ENCODE measurements at places on chromosomes 1 and 21.

DNA sequence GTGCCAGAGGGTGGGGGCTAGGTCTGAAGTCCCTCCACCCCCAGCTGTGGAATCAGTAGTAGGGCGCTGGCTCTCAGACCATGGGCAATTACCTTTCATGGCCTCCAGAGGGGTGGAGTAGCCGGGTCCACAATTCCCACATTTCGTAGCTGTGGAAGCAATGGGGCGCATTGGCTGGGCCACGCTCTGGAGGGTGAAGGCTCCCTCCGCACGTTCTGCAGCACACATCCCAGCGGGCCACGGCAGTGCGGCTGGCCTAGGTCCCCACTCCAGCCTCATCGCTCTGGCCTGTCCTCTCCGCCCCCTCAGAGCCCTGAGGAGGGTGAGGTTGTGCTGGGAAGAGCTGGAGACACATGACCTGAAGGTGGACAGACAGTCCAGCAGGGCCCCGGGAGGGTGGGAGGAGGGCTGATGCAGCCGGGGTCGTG lies 2.9 kb downstream of the SELENBP1 start:
- no peak overlapping the region for H3K27ac ChIP-seq
- H3K36me3 ChIP-seq: peaks cover 37% of the 10 kb centered on the region
- no peak for DNase-seq

DNA sequence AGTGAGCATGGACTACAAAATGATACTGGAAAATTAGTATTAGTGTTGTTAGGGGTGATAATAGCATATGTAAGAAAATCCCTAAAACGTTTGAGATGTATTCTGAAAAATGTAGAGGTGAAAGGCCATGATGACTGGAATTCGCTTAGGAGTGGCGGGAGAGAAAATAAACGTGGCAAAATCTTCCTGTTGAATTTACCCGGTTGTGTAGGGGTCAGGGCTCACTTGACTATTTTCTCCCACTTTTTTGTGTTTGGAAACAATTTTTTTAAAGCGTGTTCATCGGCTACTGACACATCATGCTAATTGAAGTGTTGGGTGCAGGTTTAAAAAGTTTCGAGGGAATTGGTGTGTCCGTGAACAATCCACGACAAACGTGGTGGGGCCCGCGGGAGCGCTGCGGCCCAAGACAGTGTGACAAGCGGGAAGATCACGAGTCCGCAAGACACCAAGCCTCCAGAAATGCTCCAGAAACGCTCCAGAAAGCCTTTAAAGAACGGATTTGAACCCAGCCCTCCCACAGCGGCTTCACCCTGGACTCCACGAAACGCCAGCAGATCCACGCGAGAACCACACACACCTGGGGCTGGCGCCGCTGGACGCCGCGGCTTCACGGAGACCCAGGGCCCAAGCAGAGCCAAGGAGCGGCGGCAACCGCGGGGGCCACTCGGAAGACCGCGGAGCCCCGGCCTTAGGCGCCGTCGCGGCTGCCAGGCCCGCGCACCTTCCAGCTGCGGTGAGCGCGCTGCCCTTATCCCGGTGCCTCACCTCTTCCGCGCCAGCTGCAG lies 573 bp downstream of the PSMG1 start:
- H3K27me3 ChIP-seq: no peaks in the 10 kb centered on the region
- H3K4me3 ChIP-seq: peak overlapping the region; percentile 92
- peaks cover 51% of the 10 kb centered on the region for H3K4me1 ChIP-seq
- peaks cover 30% of the 10 kb centered on the region for H3K36me3 ChIP-seq

DNA sequence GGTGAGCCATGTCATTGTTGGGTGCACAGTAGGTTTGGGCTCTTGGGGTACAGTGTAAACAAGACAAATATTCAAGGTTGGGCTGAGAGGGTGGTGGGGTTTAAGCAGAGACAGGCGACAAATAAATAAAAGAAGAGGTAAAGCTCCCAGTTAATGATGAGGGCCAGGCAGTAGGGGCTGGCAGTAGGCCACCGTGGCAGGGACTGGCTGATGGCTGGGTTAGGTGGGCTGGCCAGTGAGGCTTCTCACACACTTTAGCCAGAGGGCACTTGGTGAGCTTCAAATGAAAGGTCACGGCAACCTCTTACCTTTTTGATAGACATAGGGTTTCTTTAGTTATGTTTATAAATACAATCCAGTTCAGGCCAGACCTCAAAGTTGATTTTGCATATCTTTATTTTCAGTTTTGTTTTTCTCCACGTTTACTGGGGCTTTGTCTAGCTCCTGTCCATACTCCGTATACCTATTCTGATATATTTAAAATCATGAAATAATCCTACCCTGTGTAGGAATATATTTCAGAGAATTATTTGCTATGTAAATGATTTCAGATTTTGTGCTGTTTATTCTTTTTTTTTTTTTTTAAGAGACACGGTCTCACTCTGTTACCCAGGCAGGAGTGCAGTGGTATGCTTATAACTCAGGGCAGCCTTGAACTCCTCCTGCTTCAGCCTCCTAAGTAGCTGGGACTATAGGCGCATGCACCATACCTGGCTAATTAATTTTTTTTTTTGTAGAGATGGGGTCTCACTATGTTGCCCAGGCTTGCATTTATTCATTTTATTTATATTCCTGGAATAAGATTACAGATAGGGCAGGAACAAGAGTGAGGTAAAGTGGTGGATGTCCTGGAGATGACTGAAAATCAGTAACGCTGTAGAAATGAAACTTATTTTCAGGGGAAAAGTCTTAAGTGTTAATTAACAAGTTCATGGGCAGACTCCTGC lies 122.7 kb downstream of the RYR2 start:
- no peaks in the 10 kb centered on the region for H3K27me3 ChIP-seq
- H3K36me3 ChIP-seq: no peaks in the 10 kb centered on the region
- DNase-seq: no peak
- H3K27ac ChIP-seq: no peak overlapping the region
- no peak overlapping the region for H3K4me3 ChIP-seq

DNA sequence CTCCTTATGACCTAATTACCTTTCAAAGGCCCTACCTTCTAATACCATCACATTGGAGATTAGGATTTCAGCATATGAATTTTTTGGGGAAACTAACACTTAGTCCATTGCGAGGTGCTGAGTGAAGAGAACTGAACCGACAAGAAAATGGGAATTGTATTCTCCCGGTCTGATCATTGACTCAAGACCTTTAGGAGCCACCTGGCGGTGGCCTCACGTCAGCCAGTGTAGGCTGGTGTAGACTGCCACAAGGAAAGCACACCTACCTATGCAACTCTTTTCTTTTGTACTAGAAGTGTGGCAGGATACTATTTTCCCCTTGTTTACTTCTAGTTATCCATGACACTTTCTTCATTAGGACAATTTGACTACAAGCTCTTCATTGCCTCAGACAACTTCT lies 333.5 kb upstream of the B3GALT2 start:
- H3K27ac ChIP-seq: no peak overlapping the region
- H3K27me3 ChIP-seq: no peaks in the 10 kb centered on the region
- H3K4me3 ChIP-seq: no peak overlapping the region
- no peaks in the 10 kb centered on the region for H3K4me1 ChIP-seq
- H3K36me3 ChIP-seq: no peaks in the 10 kb centered on the region

DNA sequence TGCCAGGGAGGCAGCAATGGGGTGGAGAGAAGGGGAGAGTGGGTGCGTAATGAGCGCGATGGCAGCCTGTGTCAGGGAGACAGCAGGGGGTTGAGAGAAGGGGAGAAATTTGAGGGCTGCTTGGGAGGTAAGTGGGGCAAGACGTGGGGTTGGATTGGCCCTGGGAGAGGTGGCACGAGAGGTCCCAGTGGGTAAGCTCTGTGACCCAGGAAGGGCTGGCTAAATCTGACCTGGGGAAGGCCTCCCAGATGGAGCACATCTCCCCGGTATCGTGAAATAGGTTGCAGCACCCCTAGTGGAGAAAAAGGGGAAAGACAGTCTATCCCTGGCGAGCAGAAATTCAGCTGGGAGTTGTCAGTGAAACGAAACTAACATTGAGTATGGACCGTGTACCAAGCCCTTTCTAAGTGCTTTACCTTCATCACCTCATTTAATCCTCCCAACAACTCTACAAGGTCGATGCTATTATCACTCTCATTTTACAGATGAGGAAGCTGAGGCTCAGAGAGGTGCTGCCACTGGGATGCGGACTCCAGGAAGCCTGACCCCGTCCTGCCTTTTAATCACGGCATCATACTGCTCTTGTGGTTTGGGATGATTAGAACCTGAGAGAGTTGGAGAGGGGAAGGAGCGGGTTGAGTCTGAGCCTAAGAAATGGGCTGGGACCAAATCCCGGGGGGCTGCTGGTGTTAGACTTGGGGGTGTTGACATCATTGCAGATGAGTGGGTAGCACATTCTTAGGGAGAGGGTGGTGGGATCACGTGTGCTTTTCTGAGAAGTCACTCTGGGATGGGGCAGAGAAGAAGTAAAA lies 56.6 kb upstream of the RPL11 start:
- peaks cover 61% of the 10 kb centered on the region for H3K4me1 ChIP-seq
- peak overlapping the region; percentile 33 for H3K4me3 ChIP-seq
- H3K36me3 ChIP-seq: no peaks in the 10 kb centered on the region
- peak; percentile 53 for DNase-seq
- peaks cover 8% of the 10 kb centered on the region for H3K27me3 ChIP-seq

DNA sequence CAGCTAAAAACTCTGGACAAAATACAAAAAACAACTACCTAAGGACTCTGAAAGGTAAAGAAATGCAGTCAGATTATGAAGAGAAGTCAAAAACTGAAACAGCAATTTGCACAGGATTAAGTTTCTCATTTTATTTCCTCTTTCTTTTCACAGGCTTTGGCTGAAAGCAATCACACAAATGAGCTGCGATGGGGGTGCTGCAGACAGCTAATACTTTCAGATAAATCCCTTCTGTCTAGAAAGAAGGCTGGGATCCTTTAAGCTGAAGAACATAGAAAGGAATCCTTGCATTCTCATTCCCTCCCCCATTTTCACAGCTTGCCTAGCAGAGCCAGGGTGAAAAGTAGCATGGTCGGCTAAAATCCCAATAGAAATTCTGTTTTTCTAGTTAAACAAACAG lies 32.0 kb upstream of the PRDX6 start:
- H3K4me1 ChIP-seq: no peaks in the 10 kb centered on the region
- no peak for DNase-seq
- H3K27me3 ChIP-seq: peaks cover 4% of the 10 kb centered on the region
- H3K36me3 ChIP-seq: peaks cover 37% of the 10 kb centered on the region

- H3K4me1 ChIP-seq: peaks cover 70% of the 10 kb centered on the region
- DNase-seq: peak; percentile 63
- H3K4me3 ChIP-seq: peak overlapping the region; percentile 87
- peaks cover 27% of the 10 kb centered on the region for H3K27me3 ChIP-seq
- H3K36me3 ChIP-seq: peaks cover 41% of the 10 kb centered on the region
Observed at GRCh38 chr1:156675210-156676113, 1.7 kb downstream of the NES start.

GRCh38 chr1:68198752-68199151 lies 33.6 kb downstream of the WLS start:
- H3K4me1 ChIP-seq: peaks cover 57% of the 10 kb centered on the region
- H3K27me3 ChIP-seq: no peaks in the 10 kb centered on the region
- peaks cover 8% of the 10 kb centered on the region for H3K36me3 ChIP-seq
- H3K4me3 ChIP-seq: no peak overlapping the region
- no peak for DNase-seq

GRCh38 chr1:6348511-6349191 lies 44.9 kb downstream of the ACOT7 start:
- H3K4me3 ChIP-seq: no peak overlapping the region
- peaks cover 15% of the 10 kb centered on the region for H3K4me1 ChIP-seq
- H3K27ac ChIP-seq: no peak overlapping the region
- no peak for DNase-seq
- peaks cover 4% of the 10 kb centered on the region for H3K27me3 ChIP-seq

DNA sequence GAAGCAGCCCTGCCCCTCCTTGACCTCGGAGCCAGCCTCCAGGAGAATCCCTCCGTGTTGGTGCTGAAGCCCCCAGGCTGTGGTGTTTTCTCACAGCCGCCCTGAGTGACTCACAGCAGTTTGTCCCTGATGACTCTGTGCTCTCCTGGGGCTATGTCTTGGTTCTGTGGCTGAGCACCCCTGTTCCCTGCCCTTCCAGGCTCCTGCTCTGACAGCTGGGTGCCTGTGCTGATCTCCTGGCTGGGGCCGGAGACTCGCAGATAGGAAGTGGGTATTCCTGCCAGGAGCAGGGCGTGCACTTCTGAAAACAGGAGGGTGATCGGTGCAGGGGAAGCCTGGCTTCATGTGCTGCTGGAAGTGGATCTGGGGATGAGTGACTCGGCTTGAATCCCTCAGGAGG lies 34.5 kb downstream of the POFUT2 start:
- peaks cover 14% of the 10 kb centered on the region for H3K36me3 ChIP-seq
- H3K27ac ChIP-seq: no peak overlapping the region
- peaks cover 47% of the 10 kb centered on the region for H3K4me1 ChIP-seq
- DNase-seq: no peak
- peaks cover 9% of the 10 kb centered on the region for H3K27me3 ChIP-seq
- no peak overlapping the region for H3K4me3 ChIP-seq

DNA sequence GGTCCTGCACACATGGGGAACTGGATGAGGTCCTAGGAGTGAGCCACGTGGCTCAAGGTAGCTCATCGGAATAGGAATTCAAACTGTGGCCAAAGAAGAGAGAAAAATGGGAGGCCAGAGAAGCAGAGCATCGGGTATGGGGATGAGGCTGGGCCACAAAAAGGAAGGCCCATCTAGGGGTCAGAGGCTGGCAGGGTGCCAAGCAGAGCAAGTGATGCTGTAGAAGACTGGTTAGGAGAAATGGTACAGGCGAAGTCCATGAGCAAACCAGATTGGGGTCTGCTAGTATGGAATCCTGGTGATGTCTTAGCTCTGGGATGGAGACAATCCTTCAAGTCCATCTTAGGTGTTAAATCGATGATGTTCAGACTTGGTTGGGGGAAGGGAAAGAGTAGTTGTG lies 68.0 kb downstream of the TEX35 start:
- H3K4me1 ChIP-seq: peaks cover 35% of the 10 kb centered on the region
- no peaks in the 10 kb centered on the region for H3K36me3 ChIP-seq
- no peak for DNase-seq
- peaks cover 51% of the 10 kb centered on the region for H3K27me3 ChIP-seq
- H3K4me3 ChIP-seq: no peak overlapping the region
- H3K27ac ChIP-seq: no peak overlapping the region

DNA sequence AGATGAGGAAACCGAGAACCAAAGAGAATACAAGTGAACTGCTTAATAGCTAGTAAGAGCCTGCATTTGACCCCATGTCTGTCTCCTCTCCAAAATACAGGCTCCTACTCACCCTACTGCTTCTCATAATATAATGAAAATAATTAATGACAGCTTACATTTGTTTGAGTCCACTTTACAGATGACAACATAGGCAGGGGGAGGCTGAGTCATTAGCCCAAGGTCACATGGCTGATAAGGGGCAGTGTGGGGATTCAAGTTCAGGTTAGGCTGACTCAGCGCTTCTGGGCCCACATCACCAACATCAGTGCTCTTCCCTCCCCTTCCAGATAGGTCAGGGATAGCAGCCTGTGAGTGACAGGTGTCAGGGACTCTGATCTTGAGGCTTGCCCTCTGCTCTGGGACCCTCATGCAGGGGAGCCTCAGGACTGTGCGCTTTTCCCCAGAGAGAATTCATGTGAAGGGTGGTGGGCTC lies 16.2 kb downstream of the AZIN2 start:
- no peak overlapping the region for H3K27ac ChIP-seq
- no peaks in the 10 kb centered on the region for H3K27me3 ChIP-seq
- H3K36me3 ChIP-seq: peaks cover 13% of the 10 kb centered on the region
- no peak overlapping the region for H3K4me3 ChIP-seq
- no peak for DNase-seq
- peaks cover 30% of the 10 kb centered on the region for H3K4me1 ChIP-seq

Data from nephron progenitor cell (in vitro differentiated cells).